Hematopoietic multipotent progenitor cell (in vitro differentiated cells): ENCODE measurements at places on chromosomes 3 and 15.

DNA sequence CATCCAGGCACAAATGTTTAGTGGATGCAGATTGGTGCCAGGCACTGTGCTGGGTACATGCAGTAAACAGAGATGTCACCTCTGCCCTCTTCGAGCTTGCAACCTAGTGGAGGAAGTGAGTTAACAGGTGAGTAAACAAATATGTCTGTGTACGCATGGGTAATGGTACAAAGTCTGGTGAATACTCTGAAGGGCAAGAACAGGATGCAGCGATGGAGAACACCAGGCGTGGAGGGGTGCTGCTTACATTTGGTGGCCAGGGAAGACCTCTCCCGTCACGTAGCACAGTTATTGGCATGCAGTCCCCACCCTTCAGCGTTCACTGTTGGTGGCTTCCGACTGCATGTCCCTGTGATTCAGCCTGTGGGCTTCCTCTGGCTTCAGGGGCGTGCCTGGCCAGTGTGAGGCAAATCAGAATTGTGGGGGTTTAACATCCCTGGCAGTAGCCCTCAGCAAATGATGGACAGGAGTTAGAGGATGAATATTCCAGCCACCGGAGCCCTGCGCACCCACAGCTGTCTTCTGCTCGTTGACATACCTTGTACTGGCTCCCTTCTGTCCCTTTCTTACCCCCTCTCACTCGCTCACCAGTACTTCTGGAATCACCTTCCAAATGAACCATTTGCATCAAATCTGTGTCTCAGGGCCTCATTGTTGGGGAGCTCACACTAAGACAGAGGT is 9.1 kb upstream of the HDAC11 start:
- no peak for DNase-seq

- DNase-seq, result no peak
Observed at GRCh38 chr3:173739726-173740125, 342.2 kb downstream of the NLGN1 start.

- no peak for DNase-seq
Observed at GRCh38 chr15:94411846-94412245, 180.5 kb downstream of the MCTP2 start.

DNA sequence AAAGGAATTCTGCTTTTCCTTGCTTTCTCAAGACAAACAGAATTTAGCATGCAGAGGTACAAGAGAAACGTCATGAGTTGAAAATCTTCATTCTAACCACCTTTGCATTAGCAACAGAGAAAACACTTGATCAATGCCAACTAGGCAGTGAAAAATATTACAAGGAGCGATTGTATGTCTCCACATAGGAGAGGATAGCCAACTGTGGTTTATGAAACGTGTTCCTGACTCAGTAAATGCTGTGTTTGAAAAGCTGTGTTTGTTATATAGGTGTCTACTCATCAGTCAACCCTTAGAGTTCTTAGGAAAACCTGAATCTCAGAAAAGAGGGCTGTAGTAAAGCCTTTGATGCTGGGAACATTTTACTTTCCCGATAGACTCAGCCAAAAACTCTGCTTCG is 102.4 kb downstream of the FRMD4B start:
- DNase-seq, result no peak

DNA sequence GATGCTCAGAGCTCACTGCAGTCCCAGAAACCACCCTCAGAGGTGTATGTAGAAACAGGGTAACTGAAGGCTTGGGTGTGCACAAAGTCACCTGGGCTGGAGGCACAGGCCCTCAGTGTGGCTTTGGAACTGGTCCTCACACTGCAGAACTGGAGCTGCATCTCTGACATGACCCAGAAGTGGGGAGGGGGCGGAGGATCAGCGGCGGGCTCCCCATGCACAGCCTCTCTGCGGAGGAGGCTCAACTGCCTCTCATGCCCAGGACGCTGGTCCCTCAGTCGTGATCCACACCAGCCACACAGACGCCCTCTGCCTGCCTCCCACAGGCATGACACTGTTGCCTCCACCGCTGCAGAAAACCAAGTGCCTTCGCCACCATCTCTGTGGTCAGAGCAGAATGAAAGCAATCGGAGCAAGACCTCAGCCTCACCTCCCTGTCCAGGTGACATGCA is 73.7 kb downstream of the TM2D3 start:
- DNase-seq, result no peak

GRCh38 chr15:53830707-53831386 is 71.4 kb upstream of the WDR72 start:
- no peak for DNase-seq

DNA sequence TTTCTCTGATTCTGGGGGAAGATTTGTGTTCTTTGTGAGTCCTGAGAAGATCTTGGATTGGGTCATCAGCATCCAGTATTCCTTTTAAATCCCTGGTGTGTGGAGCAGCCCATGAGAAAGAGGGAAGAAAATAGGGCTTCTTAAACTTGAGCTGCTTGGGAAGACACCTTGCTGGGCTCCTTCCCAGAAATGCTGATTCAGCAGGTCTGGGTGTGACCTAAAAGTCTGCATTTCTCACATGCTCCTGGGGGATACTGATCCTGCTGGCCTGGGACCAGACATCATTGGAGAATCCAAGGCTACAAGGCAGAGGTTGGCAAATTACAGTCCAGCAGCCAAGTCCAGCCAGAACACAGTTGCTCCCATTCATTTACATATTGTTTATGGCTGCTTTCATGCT is 54.1 kb upstream of the CMTM7 start:
- DNase-seq, result no peak

GRCh38 chr3:194854206-194854605 is 168.5 kb downstream of the FAM43A start:
- DNase-seq, result no peak

GRCh38 chr3:53140847-53141845 is 10.9 kb upstream of the RFT1 start:
- no peak for DNase-seq

DNA sequence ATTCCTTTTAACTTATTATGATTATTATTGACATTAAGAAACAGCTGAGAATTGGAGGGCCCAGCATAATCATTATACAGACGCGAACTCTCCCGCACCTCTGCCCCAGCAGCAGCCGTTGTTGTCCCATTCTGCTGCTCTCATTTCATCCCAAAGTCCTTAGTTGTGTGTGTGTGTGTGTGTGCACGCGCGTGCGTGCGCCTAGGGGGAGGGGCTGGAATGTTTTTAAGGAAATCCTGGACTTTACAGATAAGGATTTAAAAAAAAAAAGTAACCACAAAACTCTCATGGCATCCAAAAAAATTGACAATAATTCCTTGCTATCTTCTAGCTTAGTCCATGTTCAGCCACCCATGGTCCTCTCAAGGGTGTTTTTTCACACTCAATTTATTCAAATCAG is 134.2 kb downstream of the WNT7A start:
- DNase-seq, result no peak
